ENCODE measurements at places on chromosomes 3 and 15. TPM values are rescaled to one million over a fixed set of nuclear protein-coding genes. Genes with fewer than 3 reads are reported as not detected.

Gene GOLGA8J
- 0.21 TPM for total RNA-seq

DNA sequence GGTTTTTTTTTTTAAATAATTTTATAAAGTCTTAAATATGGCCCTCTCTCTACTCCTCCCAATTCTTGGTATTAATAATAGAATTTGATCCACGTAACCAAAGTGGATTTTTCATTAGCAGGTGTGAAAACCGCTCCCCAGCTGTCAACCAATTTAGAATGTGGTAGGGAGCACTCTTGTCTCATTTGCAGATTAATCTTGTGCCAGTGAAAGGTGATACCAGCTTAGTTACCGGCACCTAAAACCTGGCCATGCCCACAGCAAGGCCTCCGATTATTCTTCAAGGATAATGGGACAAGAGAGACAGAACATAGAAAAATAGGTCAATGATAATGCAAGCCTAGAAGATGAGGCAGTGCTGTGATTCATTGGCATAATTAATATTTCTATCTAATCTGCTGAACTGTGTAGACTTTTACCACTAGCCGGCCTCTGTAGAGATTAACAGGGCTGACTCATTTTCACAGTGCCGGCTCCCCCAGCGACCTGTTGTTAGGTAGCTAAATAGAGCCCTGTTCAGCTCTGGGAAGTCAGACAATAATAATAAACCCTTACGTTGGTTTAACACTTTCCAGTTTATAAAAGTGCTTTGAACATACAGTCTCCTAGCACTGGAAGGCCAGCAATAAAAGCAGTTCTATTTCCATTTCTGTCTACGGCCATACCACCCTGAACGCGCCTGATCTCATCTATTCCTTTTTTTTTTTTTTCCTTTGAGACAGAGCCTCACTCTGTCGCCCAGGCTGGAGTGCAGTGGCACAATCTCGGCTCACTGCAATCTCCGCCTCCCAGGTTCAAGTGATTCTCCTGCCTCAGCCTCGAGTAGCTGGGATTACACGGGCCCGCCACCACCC, 102.9 kb downstream of the SHQ1 start:
- no peak for DNase-seq

Gene CLDN18
- not detected for total RNA-seq

- DNase-seq, result no peak
Observed at GRCh38 chr3:27630885-27631284, 91.2 kb downstream of the EOMES start.

GRCh38 chr3:166285001-166285400, 447.8 kb upstream of the BCHE start:
- no peak for DNase-seq

DNA sequence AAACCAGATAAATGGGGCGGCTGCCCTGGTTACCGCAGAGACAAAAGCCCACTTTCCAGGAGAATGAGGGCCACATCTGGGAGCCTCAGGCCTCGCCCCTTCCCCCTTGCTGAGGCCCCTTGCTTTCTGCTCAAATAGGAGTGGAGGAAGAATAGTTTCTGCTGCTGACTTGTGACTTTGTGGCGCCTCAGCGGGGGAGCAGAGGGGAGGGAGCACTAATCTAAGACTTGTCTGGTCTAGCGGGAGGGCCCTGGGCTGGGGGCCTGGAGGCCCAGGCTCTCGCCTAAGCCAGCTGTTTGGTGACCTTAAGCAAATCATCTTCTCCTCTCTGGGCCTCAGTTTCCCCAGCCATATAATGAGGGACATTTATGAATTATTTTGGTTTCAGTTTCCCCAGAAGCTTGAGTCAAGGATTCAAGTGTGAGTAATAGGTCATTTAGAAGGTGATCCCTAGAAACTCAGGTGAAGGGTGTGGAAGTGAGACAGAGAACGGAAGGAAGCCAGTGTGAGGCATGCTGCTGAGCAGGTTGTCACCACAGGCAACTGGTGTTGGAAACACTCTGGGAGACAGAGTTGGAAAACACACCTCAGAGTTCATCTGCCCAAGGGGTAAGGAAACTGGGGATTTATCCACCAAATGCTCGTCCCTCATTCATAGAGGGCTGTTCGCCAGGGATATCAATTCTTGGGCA, 25.9 kb upstream of the SMAD3 start:
- DNase-seq, result no peak

Gene TGFBR2
- 37.3 TPM for total RNA-seq

DNA sequence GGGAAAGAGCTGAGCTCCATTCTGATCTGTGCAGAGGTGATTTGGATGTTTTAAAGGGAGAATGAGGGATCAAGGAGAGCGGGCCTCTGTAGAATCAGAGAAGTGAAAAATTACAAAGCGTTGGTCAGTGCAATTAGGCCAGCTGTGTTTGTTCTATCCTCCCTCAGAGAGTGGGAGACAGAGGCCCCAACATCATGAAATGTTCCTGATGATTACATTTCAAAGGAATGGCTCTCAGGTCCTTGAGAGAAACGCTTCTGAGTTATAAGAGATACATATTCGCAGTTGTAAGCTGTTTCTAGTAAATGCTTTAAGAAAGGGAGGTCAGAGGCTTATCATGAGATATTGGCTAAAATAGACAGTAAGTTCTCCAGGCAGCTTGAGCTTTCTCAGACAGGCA, 15.7 kb upstream of the CAND2 start:
- DNase-seq, result no peak

- DNase-seq, result no peak
Observed at GRCh38 chr15:83306561-83306960, 22.1 kb upstream of the BNC1 start.

Gene ENTPD3
- total RNA-seq, result not detected

DNA sequence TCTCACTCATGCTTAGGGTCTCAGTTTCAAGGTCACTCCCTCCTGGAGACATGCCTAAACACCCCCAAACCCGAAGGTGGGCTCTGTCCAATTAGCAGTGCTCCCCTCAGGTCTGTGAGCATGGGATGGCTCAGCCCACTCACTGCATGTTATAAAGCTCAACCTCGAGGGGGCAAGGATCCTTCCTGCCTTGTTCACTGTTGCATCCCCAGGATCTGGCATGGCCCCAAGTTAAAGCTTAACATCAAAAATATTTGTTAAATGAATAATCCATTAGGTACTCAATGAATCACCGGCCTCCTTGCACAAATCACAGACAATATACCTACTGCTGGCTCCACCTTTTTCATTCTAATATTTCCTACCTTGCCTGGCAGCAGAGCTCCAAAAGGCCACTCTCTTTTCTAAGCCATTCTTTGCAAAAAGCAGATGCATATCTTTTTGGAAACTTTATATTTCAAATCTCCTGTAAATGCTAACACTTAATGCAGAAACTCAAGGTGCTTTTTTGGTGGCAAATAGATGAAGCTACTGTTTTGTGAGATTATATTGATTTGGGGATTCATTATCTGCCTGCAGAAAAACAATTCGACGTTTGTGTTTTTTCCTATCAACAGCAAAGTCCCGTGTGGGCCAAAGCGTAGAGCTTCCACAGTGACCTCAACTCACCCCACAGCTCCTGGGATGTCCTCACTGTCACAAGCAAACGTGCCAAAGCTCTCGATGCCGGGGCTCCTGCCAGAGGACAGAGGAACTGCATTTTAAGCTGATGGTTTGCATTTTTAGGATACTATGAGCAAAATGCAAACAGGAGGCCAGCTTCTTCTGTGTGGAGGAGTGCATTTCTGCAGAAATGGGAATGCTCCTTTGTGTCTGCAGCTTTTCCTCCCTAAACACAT, 35.4 kb downstream of the PCOLCE2 start:
- DNase-seq, result no peak

Gene SLC6A11
- total RNA-seq, result not detected

DNA sequence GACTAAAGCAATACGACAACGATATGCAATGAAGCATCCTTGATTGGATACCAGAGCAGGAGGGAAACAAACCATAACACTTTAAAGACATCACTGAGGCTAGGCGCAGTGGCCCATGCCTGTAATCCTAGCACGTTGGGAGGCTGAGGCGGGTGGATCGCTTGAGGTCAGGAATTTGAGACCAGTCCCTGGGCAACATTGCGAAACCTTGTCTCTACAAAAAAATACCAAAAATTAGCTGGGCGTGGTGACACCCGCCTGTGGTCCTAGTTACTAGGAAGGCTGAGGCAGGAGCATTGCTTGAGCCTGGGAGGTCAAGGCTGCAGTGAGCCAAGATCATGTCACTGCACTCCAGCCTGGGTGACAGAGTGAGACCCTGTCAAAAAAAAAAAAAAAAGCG, 33.9 kb upstream of the BHLHE40 start:
- DNase-seq, result no peak

GRCh38 chr15:75389791-75390382, 21.5 kb upstream of the MAN2C1 start:
- no peak for DNase-seq

DNA sequence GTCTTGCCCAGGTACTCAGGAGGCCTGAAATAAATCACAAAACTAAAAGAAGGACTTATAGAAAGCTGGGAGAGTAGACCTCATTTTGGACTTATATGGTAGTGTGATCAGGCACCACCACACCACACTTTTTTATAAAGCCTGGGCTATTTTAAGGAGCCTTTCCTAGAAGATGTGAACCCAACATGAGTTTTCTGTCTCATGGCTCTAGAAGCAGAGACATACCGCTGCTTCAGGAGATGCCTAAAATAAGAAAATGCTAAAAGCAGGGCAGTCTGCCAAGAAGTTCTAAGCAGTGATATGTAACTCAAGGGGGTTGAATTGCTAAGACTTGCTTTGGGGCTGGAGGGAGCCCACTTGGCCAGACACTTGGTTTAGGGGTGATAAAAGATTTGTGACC, 49.6 kb downstream of the SUMF1 start:
- DNase-seq, result no peak

Gene C15orf40
- 25.5 TPM for total RNA-seq

Gene PLA2G4D
- total RNA-seq, result not detected

- DNase-seq, result no peak
Observed at GRCh38 chr3:67979342-67979741, 324.9 kb upstream of the SUCLG2 start.

DNA sequence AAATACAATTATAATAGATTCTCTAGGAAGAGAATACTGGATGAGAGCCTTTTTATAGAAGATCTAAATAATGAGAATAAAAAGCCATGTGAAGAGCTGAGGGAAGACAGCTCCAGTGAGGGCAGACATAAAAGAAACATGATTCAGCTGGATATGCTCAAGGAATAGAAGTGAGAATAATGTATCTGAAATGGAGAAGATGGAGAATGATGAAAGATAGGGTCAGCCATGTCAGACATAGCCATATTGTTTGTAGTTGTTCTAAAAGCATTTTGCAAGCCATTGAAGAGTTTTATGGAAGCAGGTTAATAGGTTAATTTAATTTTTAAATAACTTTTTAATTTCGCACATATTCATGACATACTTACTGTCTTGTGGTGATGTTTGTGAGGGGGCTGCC, 713.5 kb upstream of the ARPP21 start:
- DNase-seq, result no peak

GRCh38 chr3:45841757-45842491, at the start of gene LZTFL1:
TSS of gene LZTFL1 (minus strand) at chr3:45842119. CDS start at chr3:45841991, 128 bp downstream.
- DNase-seq, result peak; percentile 93

- no peak for DNase-seq
Observed at GRCh38 chr3:46998121-46998851, 18.8 kb downstream of the NBEAL2 start.

DNA sequence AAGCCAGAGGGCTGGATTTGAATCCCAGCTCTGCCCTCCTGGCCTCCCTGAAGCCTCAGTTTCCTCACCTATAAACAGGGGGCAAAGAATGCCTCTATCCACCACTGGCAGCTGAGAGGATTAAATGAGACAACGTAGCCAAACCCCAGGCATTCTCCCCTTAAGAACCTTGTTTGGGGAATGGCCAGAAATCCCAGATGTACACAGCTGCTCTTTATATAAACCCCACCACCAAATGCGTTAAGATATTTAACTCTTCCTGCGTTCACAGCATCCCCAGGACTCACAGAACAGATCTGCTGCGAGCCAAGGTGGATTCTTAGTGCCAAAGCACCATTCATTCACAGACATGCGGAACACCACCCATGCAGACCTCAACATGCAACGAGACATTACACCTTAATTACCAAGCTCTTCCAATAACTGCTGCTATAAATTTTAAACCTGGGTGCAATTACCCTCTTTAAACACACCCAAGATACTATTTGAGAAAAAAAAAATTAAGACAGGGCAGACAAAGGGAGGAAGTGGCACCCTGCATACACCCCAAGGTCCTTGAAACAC, 5.2 kb downstream of the TLE3 start:
- no peak for DNase-seq

DNA sequence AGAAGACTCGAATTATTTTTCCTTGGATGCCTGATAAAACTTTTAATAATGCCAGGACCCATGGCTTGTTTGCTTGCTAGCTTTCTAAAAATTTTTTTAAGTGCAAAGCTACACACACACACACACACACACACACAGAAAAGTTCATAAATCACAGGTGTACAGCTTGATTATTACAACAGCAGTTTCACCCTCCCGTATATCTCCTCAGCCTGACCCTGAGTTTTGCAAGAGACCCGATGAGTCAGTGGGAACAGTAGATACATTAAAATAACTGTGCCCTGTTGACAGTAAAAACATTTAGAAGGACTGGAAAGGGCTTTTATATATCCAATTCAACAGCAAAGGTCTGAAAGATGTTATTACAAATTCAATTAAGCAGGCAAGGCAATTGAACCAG, 46.7 kb downstream of the EMC4 start:
- DNase-seq, result no peak

Gene ECE2
- total RNA-seq, result not detected

GRCh38 chr15:70479056-70479455, 284.3 kb downstream of the UACA start:
- DNase-seq, result no peak
